ENCODE measurements at places on chromosomes 7 and 10.
A peak's percentile ranks its signal among the peaks of the same experiment; 100 is the strongest.

GRCh38 chr10:98134117-98134430 is 383 bp upstream of the R3HCC1L start:
- DNase-seq = no peak

DNA sequence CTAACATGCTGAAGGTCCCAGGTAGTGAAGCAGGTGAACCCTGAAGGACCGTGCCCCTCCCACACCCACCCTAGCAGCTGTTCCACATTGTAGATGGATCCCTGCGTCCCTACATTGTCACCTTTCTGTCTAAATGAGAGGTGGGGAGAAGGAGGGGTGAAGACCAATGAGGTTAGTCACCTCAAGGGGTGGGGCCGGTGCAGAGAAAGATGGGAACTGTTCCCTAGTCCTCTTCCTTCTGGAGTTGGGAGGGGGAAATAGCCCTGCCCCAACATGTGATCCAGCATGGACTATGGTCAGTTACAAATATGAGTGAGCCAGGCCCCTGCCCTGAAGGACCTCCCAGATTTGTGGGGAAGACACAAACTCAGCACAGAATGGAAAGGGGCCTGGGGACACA is 124.5 kb downstream of the LHPP start:
- no peak for DNase-seq

DNA sequence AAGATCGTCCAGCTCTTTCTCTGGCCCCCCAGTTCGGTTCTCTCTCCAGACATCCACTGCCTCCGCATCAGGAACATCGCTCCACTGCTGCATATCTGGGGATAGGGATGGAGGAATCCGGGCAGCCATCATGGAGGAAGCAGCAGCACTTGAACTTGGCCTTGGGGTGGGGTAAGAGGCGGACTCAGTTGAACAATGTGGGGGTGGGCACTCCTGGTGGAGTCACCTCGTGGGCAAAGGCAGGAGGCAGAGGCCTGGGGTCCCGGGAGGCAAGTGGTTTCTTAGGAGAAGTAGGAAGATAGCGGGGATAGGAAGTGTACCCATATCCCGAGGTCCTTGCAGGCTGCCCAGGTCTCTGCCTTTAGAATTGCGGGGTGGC is 98.3 kb downstream of the CHST15 start:
- DNase-seq = no peak

GRCh38 chr10:93599335-93599734 is 1.7 kb downstream of the RBP4 start:
- DNase-seq = no peak

DNA sequence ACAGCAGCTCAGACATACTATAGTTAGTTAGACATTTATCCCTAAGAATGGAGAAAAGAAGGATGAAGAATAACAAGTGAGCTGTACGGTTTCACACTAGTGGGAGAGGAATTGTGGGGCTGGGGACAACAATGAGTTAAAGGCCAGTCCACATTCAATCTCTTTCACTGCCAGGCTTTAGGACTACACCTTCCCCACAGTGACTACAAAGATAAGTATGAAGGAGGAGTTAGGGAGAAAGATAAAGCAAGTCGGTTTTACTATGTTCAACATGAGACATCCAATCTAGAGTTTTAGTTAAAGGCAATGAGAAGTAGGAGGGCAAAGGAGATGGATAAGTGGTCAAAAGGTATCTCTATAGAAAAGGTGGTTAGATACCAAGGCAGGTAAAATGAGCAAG is 16.3 kb downstream of the ARHGAP12 start:
- DNase-seq = no peak

- DNase-seq = no peak
These were observed 2.9 kb downstream of the CTBP2 start for GRCh38 chr10:125157505-125157904.

- DNase-seq = no peak
These were observed 243.1 kb downstream of the CTNNA3 start for GRCh38 chr10:67452892-67453291.

DNA sequence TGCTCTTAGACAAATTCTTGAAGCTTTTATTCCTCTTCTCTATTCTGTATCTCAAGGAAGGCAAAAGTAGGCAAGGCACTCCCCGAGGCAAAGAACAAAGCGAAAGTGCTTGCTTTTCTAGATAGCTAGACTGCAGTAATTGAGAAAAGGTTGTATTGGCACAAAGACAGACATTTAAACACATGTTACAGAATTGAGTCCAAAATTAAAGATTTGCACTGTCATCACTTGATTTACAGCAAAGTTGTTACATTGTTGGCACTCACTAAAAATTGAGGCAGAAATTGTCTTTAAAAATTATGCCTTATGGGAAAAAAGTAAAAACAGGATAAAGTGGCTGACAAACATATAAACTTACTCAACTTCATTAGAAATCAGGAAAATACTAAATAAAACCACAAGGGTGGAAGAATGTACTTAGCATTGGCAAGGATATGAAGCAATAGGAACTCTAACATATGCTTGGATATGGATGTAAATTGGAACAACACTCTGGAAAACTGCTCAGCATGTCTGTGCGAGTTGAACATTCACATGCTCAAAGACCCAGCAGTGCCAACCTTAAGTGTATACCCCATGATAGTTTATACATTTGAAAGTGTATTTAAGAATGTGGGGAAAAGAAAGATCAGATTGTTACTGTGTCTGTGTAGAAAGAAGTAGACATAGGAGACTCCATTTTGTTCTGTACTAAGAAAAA is 491.3 kb downstream of the GLRX3 start:
- no peak for DNase-seq

GRCh38 chr10:16001581-16001980 is 141.3 kb upstream of the MINDY3 start:
- DNase-seq = no peak

DNA sequence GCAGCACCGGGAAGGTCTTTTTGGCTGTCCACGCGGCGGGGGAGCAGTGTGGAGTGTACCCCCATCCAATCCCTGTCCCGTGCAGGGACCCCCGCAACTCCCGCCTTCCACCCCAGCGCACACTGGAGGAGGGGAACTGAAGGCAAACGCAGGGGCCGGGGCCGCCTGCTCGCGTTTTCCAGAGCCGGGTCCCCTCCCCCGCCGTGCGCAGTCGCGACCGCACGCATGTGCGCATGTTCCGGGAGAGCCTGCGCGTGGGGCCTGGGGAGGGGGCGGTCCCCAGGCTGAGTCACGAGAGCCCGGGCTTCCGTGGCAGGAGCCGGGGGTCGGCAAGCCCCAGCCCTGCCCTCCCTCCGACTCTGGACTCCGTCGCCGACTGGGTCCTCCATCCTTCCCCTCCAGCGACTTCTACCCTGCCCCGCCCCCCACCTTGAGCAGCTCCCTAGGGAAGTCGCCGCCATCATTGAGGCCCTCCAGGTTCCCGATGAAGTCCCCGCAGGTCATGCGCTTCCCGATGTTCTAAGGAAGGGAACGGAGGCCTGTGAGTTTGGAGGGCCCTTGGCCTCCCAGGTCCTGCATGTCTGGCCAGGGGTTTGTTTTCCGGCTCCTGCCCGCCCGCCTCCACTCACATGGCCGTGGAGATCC is 8.0 kb downstream of the PSD start:
- peak; percentile 61 for DNase-seq

DNA sequence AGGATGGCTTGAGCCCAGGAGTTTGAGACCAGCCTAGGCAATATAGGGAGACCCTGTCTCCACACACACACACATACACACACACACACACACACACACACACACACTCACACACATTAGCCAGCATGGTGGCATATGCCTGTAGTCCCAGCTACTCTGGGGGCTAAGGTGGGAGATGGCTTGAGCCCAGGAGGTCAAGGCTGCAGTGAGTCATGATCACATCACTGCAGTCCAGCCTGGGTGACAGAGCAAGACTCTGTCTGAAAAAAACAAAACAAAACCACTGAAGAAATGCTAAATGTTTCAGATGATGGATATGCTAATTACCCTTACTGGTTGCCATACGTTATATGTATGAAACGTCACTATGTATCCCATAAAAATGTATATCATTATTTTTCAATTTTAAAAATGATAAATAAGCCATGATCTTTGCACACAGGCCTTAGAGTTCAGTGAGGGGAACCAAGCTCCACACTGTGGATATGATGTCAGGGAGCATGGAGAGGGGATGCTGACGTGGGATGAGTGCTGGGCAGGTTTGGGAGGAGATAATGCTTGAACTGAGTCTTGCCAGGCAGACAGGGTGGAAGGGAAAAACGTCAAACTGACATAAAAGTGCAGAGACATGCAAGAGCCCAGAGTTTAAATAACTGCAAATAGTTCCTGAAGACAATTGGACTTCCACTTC is 45.9 kb upstream of the ARHGAP12 start:
- no peak for DNase-seq

DNA sequence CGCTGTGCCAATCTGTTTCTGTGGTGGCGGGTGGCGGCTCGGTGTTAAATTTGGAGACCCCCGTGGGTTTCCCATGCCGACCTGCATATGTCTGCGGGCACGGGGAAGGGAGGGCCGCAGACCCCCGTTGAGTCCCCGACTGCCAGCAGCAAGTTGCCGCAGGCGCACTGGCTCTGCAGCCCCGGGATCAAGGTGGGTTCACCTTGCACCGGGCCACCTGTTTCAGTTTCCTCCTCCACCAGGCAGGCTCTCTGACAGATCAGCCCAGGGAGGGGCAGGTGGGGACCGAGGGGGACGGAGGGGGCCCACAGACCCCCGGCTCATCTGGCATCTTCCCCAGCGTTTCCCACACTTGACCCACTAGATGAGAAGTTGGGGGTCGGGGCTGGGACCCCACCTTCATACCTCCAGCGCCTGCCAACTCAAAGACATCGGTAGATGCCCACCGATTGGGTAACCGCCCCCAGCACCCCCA is 95.9 kb downstream of the CUX1 start:
- no peak for DNase-seq

GRCh38 chr10:101032637-101033224 is 1.7 kb downstream of the SFXN3 start:
- peak; percentile 59 for DNase-seq

- no peak for DNase-seq
These were observed 314.9 kb downstream of the LRMDA start for GRCh38 chr10:75746356-75746755.

- no peak for DNase-seq
These were observed 19.5 kb downstream of the EN2 start for GRCh38 chr7:155477476-155477875.

GRCh38 chr7:7857143-7857583 is 111.4 kb upstream of the GLCCI1 start:
- DNase-seq = peak; percentile 22

GRCh38 chr7:50376056-50376820 is 71.7 kb downstream of the IKZF1 start:
- DNase-seq = no peak

DNA sequence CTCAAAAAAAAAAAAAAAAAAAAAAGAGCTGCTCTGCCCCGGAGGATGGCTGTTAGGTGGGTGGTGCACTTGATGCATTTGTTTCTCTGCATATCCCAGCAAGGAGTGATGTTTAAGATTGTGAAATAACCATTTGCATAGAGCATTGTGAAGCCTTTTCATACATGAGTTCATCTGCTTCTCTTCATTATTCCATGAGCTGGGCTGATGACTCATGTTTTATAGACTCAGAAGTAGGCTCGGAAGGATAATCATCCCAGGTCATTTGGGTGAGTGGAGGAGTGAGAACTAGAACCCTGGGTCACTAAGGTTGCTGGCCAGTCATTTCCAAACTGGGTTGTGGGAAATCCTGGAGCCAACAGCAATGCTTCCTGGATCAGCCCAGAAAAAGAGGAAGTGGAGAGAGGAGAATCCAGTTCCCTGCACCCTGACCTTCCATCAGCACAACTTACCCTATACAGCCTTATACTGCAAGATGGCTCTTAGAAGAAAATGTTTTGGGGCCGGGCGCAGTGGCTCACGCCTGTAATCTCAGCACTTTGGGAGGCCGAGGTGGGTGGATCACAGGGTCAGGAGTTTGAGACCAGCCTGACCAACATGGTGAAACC is 45.3 kb downstream of the TACC2 start:
- no peak for DNase-seq

- DNase-seq = no peak
These were observed 145.5 kb downstream of the ZEB1 start for GRCh38 chr10:31464552-31464951.

DNA sequence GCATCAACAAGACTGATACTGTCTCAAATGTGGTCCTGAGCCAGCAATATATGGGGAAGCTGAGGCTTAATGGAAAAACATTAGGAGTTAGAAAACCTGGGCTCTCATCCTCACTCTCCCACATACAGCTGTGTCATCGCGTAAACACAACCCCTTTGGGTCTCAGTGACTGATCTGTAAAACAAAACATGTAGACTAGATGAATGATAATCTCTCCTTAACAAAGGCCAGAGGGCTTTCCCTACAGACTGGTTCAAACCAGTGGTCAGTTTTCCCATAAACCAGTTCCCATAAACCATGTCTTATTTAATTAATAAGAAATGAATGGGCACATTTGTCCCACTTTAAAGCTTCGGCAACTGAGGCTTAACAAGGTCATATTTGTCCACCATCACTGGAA is 48.1 kb downstream of the OSBPL3 start:
- no peak for DNase-seq

- no peak for DNase-seq
These were observed 326.4 kb downstream of the PAXIP1 start for GRCh38 chr7:154676422-154677073.

Measured in SK-N-DZ (cell line).